ENCODE measurements at places on chromosomes 2 and 18. TPM values are rescaled to one million over a fixed set of nuclear protein-coding genes. Genes with fewer than 3 reads are reported as not detected.
A peak's percentile ranks its signal among the peaks of the same experiment; 100 is the strongest.

- no peak for DNase-seq
Observed at GRCh38 chr2:158112992-158113391, 11.3 kb downstream of the UPP2 start.

DNA sequence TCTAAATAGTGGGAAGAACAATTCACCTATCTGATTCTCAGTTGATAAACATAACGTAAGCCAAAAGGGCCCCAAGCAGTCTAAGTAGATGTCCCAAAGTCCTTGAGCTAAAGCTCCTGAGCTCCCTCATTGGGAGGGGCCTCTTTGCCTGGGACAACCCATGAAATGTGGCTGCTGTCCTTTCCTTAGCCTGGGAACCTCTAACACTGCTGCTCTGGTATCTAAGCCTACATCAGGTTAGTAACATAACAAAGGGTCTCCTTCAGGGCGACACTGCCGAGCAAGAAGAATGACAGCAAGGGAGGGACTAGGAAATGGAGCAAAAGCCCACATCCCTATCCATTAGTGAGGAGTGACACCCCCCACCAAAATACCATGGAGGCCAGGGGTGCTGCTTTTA, 98.3 kb downstream of the MAPRE2 start:
- no peak for DNase-seq

GRCh38 chr2:134745023-134745422, 26.2 kb upstream of the TMEM163 start:
- DNase-seq: no peak

DNA sequence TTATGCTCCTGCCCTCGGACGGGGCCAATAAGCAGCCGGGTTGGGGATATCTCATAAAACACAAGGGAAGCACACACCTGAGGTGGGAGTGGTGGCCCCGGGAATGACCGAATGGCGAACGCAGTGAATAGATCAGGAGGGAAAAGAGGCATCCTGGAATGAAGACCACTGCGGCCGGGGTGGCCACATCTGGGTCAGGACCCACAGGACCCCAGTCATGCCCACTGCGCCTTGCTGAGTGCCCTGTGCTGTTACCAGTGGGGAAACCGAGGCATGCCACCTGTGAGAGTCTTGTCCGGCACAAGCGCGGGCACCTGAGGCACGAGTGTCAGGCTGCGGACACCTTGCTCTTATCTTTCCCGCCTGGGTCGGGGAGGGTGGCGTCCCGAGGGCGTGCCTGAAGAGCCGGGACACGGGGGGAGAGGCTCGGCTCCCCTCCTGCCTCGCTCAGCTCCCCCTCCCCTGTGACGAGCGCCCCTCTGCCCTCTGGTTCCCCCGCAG, 1.6 kb downstream of the PDCD1 start:
- no peak for DNase-seq

- no peak for DNase-seq
Observed at GRCh38 chr2:241550616-241551580, 7.6 kb upstream of the BOK start.

GRCh38 chr2:162197069-162197825, 45.2 kb upstream of the GCG start:
- no peak for DNase-seq

DNA sequence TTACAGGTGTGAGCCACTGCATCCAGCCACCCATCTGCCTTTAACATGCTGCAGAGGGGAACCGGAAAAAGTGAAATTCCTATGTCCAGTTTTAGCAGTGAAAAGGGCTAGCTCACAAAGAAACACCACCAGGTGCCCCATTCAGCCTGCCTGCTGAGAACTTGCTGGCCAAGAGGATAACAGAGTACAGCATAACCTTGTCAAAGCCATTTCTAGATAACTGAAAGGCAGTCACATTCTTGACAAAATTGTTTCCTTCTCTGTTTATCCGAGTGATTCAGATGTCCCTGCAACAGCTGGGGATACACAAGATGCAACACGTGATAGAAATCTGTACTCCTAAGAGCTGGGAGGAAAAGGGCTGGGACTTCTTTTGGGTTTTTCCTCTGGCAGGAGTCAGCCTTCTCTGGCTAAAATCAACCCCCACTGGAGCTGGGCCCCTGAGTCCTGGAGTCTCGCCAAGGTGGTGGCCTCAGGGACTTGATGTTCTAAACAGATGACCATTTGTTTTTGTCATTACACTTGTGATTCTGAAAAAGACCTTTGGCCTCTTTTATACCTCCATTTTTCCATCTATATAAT, 505.4 kb downstream of the BCL11A start:
- DNase-seq: no peak

DNA sequence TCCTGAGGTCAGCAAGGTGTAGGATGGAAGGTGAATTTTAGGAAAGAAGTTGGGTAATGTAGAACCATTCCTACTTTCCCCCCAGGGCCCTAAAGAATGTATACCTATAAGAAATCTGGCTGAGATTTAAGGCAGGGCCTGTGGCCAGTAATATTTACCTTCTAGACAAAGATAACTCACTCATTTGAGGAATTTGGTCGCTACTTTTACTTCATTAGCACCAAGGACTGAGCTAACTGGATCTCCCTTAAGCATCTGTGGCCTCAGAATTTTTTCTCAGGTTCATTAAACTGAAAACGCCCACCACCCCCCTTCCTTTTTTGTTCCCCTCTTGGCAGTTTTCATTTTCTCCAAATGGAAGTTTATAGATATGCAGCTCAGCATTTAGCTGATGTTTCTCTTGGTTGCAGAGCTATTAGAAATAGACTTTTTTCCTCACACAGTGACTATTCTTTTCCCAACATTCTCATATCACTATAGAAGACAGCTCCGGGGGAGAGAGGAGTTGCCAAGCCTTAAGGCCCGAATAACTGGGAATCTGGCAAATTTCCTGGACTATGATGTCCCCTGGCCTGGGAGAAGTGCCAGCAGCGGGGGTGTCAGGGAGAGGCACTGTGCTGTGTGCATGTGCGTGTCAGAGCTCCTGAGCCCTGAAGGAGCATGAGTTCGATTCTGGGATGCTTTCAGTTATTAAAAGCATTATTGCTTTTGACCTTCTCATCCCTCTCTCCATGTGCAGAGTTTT, 310.9 kb downstream of the PRKCE start:
- no peak for DNase-seq

DNA sequence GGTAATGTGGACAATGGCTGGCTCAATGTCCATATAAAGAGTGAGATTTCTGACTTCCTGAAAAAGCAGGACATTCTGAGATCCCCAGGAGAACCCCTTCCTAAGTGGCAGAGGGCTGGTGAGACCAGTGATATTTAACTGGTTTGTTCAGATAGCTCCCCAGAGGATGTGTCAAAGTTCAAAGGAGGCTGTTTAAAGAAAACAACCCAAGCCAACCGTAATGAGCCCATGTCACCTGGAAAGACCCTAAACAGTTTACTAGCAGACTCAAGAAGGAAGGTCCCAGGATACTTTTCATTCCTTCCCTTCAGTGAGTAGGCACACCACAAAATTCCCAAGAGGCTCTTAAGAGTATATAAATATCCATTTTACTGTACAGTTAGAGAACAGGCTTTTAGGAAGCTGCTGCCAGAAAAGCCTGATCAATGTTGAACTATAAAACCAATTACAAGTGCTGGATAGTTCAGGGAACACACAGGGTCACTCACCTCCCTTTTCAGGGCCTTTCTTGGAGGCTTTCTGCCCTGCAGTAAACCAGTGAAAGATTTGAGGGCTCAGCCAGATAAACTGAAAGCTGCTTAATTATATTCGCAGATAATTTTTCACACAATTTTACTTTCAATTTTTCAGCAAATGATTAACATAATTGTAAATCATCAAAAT, 293.5 kb downstream of the ASXL3 start:
- no peak for DNase-seq

- no peak for DNase-seq
Observed at GRCh38 chr2:234291765-234292204, 205.1 kb downstream of the ARL4C start.

DNA sequence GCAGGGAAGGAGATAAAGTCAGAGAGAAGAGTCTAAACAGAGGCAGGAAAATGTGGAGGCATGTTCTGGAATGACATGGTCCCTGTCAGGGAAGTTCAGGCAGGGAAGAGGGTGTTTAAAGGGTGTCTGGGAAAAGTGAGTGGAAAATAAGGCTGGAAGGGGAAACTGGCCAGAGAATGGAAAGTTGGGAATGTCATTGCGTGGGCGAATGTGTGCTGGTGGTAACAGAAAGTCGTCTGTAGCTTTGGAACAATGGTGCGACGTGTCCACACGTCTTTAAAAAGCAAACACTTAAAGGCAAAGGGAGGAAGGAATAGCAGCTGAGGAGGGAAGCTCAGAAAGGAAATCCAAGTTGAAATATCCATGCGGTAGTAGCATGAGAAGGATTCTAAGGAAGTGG, 469.5 kb upstream of the SALL3 start:
- DNase-seq: no peak

- DNase-seq: no peak
Observed at GRCh38 chr2:199777916-199778315, 73.1 kb downstream of the FTCDNL1 start.

DNA sequence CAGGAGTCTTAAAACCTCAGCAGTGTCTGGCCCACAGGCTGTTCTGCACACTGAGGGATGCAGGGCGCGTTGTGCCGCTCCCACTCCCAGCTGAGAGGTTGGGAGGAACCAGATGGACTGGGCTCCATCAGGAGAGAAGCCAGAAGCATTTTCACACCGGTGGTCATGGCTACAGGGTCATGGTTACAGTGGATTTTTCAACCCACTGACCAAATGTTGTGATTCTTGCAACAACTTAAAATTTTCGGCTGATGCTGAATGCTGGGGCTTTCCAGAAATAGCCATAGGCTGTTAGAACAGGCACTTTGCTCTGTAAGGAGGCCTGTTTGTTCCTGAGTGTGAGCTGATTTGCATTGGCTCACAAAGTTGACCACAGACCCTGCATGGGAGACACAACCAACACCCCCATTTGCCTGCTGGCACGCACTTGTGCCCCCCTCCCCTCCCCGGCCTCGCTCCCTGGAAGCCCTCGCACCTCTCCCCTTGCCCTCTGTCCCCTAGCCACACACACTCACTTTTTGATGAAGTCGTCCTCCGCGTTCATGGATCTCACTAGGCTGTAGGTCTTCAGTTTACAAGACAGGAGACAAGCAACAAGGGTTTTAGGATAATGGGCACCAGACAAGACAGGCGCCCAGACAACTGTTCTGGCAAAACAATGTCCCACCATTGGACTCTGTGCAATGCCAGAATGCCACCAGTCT, 3.4 kb downstream of the LPIN1 start:
- no peak for DNase-seq

- peak; percentile 57 for DNase-seq
Observed at GRCh38 chr2:64019083-64019974, at the start of gene VPS54. Gene VPS54 (minus strand): TSS chr2:64019428. CDS start chr2:63983999, 35,429 bp downstream.

DNA sequence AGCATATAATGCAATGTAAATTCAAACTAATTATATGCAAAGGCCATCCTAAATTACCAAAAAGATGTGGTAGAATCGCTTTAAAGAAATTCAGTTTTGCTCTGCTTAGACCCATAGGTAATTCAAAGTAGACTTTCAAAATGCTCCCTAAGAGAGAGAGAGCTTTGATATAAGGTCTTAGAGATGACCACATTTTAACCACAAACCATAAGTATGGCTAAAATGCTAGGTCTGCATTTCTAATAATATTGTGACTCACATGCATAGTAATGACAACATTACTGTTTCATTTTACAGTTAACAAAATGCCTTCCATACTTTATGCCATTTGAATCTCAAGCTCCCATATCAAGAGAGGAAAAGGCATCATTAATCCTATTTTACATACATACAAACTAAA, 144.5 kb downstream of the RAD51AP2 start:
- DNase-seq: no peak

DNA sequence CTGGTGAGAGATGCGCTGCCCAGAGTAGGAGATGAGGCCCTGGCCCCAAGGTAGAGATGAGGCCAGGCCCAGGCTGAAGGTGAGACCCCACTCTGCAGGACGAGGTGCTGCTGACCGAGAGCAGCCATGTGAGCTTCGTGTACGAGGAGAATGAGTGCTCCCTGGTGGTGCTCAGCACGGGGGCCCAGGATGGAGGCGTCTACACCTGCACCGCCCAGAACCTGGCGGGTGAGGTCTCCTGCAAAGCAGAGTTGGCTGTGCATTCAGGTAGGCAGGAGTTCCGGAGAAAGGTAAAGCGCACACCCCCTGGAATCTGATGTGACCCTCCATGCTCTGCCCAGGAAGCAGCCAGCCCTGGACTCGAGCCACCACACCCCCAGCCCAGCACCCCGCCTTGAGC, 21.5 kb upstream of the GMPPA start:
- no peak for DNase-seq

GRCh38 chr2:231640241-231640640, 47.6 kb downstream of the TEX44 start:
- DNase-seq: no peak

DNA sequence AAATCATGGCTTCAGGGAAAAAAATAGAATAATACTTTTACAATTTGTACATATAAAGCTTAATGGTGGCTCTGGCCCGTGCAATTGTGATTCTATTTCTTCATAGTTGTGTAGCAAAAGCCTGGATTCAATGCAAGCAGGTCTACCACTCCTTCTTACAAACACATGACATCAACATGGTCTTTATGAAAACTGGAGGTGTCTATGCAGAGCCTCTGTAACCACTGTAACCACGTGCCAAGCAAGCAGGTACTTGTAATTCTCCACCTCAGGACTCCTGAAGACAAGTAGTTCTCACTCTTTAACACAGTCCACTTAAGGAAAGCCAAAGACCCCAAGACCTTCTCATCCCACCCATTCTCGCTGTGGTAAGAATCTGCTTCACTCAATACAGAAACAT, 62.6 kb downstream of the METTL4 start:
- no peak for DNase-seq

DNA sequence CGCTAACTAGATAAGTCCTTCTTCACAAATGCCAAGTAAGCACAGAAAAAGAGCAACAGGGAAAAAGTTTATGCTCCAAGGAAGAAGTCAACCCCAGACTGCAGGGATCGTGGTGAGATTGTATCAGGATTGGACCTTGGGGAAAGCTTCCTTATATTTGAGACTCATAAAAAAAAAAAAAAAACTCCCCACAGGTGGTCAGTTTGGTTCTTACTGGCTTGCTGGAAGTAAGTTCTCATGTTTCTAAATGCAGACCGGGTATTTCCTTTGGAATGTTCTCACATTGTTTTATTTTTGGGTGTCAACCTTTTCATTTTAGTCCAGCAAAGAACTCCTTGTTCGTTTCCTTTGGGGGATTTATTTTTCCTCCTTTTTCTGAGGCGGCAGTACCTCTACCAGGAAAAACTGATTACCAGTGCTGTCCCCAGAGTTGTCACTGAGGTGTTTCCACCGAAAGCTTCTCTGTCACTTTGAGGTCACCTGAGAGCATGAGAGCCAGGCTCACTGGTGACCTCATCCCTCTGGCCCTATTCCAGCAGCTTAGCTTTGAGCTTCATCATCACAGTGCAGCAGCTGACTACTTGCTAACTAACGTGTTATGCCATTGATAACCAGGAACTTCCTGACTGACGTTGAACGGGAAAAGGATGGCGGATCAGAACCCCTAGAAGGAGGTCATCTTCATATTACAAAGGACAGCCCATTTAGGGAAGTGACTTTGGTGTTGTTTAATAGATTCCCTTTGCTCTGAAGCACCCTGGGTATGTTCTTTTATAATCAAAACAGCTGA, 16.8 kb upstream of the ATP8B1 start:
- DNase-seq: no peak

GRCh38 chr18:27064673-27065072, 120.4 kb downstream of the CHST9 start:
- no peak for DNase-seq

The IL1R2 gene
- polyA plus RNA-seq: 0.89 TPM

The CNDP1 gene
- polyA plus RNA-seq: 0.86 TPM

The RAB17 gene
- polyA plus RNA-seq: 9.5 TPM

The ALPI gene
- not detected for polyA plus RNA-seq

The CPLX4 gene
- 0.08 TPM for polyA plus RNA-seq

The CRYGD gene
- not detected for polyA plus RNA-seq

The HNMT gene
- polyA plus RNA-seq: 60.8 TPM

The CFC1 gene
- polyA plus RNA-seq: not detected

The FOXI3 gene
- 0.17 TPM for polyA plus RNA-seq

The DAW1 gene
- polyA plus RNA-seq: not detected

The MTCL1 gene
- polyA plus RNA-seq: 22.8 TPM

The ADAM23 gene
- polyA plus RNA-seq: 6.9 TPM

All from left renal pelvis (tissue), 4 donors.